ENCODE measurements at places on chromosomes 16 and 17. TPM values are rescaled to one million over a fixed set of nuclear protein-coding genes. Genes with fewer than 3 reads are reported as not detected.

C17orf78 gene
- not detected for total RNA-seq

SLC6A2 gene
- total RNA-seq, result 0.08 TPM

SPNS2 gene
- 7.3 TPM for total RNA-seq

RDM1 gene
- 3.4 TPM for total RNA-seq

C17orf50 gene
- 0.24 TPM for total RNA-seq

TMEM238L gene
- total RNA-seq, result not detected

KRTAP2-3 gene
- not detected for total RNA-seq

CLEC3A gene
- not detected for total RNA-seq

CD300A gene
- total RNA-seq, result 0.12 TPM
